Thymus (tissue), 14 donors: ENCODE measurements at places on chromosomes 3 and 15.

DNA sequence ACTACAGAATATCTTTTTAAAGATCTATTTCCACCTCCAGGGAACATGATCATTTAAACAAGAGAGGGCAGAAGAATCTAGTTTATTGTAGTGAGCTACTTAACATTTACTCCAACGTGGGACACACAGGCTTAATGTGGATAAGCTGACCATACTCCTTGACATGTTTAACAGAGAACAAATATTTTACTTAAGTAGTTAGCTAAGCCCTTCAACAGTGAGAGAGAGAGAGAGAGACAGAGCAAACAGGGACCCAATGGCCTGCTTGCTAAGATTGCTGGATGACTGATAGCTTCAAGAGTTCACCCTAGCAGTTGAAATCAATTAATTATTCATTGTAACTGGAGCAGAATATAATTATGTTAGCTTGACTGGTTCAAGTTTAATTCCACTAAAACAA lies 158.6 kb downstream of the ADAM10 start:
- no peak for DNase-seq

GRCh38 chr3:24305795-24306467 lies 188.7 kb downstream of the THRB start:
- no peak for DNase-seq

DNA sequence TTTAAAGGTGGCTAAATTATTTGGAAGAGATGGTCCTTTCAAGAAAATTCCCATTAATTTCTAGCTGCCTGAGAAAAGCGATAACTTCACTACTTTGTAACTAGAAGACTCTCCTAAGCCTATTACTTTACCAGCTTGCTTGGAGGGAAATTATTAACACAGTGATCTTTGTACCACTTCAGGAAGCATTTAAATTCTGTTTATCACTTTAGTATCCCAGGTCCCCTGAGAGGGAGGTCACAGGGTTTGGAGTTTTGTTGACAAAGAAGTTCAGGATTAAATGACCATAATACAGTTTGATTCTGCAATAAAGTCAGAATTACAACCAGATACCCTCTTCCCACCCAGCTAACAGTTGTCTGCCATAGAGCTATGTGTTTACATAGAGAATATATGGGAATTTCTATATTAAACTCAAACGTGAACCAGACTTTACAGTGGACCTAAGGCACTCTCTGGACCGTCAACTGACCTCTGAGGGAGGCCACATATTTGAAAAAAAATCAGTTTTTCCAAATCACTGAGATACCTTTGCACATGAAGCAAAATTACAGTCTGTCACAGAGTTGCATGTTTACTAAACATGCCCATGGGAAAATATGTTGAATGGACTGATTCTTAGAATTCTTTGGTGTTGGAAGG lies 3.0 kb downstream of the SLC27A2 start:
- DNase-seq, result no peak

GRCh38 chr3:12961007-12961696 lies 112.1 kb downstream of the IQSEC1 start:
- no peak for DNase-seq

DNA sequence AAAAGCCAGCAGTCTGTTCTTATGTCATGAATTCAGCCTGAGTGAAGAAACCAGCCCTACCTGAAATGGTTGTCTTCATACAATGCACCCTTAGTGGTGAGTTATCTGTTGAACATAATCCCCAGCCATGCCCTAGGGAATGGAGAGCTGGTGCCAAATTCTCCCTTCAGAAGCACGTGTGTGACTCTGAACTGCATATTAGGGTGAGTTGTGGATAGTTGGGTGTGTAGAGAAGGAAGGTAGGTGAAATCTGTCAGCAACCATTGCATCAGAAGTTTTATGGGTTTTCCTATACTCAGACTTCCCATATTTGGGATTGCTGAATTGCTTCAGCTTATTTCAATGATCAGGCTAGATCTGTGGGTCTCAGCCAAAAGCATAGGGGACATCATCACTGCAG lies 46.5 kb upstream of the TP63 start:
- no peak for DNase-seq
